ENCODE measurements at places on chromosomes 5 and 9.

DNA sequence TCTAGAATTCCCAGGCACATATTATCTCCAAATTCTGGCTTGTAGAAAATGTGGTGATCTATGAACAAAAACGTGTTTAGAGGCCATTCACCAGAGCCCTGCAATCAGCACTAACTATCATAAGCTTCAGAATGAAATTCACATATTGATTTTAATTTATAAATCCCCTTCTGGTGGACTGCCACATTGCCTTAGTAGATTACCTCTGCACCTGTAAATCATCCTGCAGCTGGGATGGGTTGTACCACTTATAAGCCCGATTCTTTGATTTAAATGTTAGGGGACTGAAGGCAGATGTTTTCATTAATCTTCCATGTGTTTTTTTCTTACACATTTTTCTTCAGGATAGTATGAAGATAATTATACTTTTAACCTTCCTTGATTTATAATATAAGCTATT is 140.7 kb upstream of the PTPRD start:
- no peak for DNase-seq

DNA sequence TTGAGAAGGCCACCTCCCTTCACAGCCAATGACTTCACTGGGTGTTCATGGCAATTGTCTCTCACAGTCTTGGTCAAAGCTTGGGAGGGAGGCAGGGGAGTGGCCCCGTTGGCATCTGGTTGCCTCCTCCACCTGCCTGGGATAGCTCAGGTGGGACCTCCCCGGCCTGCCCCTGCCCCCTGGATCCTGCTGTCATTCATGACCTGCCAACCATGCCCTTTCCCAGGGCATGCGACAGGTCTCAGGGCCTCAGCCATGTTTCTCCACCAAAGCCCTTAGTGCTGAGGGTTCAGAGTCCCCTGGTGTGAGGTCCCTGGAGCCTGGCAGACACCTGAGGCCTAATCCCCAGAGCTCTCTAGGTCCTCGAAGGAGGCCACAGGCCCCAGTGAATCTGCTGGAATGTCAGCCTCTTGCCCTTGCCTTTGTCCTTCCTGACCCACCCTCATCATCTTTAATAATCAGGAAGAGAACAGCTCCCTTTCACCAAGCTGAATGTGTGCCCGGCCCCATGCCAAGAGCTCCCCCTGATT is 5.6 kb downstream of the DAB2IP start:
- no peak for DNase-seq

GRCh38 chr5:124264499-124264898 is 481.9 kb downstream of the ZNF608 start:
- DNase-seq = no peak

DNA sequence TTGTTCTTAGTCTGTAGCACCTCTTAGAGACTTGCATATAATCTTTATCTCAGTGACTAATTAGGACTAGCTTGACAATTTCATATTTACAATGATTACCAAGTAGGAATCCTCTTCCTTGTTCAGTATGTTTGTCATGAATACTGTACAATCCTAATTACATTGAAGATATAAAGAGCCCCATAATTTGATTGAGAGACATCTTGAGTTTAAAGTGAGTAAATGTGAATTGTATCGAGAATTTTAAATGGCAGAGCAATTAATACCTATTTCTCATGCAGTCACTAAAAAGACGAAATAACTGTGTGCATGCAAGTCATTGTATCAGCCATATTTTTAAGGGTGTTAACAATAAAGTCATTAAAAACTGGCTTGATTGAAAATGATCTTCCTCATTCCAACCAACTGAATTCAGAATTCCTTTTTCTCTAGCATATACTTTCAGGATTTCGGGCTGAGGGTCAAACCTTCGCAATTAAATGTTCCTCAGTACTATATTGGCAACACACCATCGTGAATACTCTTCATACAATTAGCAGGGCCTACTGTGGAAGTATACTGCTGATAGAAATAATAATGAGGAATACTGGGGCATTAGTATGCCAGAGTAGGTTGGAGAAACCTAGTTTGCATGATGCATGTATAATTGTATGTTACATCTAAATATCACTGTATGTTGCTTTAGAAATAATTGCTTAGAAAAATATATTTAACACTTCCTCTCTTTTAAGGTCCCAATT is 284.7 kb upstream of the TMEM161B start:
- no peak for DNase-seq

GRCh38 chr5:2005101-2006041 is 122.6 kb upstream of the IRX4 start:
- no peak for DNase-seq

- no peak for DNase-seq
These were observed 36.5 kb upstream of the SYNPO start for GRCh38 chr5:150604010-150604409.

- DNase-seq = no peak
These were observed 134.6 kb downstream of the EDIL3 start for GRCh38 chr5:84249918-84250630.

DNA sequence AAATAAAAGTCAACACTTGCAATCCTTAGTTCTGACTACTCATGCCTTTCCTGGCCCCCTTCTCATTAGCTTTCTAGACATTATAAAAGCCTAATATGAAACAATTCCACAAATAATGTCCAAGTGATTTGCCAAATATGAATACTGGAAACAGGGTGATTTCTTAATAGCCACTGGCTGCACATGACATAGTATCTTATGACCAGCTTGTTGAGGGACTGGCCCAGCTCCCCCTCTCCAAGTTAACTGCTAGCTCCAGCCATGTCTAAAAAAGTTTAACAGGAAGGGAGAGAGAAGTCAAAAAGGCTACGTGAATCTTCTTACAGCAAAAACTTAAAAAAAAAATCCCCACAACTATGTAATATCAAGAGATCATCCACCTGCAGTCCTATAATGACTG is 1.5 kb downstream of the CERT1 start:
- DNase-seq = no peak

DNA sequence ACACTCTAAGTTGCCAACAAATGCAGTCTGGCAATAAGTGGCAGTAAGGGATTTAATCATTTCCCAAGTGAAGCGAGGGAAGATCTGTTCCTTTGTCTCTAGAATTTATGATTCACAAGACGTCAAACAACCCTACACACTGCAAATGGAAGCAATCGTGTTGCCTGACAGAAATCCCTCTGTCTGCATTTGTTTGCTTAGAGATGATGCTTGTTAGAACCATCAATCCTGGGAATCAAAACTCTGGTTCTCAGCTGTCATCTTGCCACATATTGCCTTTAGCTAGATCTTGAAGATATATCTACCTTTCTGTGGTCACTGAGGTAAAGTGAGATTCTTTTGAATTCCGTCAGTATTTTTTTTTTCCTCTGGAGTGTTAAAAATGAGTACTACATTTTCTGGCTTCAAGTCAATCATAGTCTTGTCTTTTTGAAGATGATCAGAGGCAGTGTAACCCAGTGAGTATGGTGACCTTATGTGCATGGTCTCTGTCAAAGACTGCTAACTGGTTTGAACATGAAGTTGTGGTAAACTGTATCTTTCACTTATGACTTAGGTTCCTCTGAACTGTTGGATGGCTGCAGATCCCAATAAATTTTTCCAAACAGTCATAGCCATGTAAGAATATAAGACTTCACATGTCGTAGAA is 106.4 kb upstream of the STARD4 start:
- DNase-seq = no peak

- no peak for DNase-seq
These were observed 30.5 kb downstream of the GRIA1 start for GRCh38 chr5:153520952-153521351.

DNA sequence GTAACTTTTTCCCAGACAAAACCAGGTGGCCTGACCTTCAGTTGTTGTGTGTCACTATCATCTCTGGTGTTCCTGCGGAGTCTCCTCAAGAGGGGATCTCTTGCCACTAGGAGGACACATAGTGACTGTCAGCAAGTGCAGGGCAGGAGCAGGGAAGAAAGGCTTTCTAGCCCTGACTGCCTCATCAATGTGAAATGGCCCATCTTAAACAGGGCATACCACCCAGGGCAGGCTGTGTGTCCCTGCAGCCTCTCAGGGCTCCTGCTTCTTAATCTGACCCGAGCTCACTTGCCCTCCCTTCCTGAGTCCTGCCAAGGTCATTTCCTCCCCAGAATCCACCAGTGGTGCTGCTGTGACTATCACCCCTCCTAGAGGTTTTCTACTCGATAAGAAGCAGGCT is 57.4 kb upstream of the SIMC1 start:
- no peak for DNase-seq

DNA sequence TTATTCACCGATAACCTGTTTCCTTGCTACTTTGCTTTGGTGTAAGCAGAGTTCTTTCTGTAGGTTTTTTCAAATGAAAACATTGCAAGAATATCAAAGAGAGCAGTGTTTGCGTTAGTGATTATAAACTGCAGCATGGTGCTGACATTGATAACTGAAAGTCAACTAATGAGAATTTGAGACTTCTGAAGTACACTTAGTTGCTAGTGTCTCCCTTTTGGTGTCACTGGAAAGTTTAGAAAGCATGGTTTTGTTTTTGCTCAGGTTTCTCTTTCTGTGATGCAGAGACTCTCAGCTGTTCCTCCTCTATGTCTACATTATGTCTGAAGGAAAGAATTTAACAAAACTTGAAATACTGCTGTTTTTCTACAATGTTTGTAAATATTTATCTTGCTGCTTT is 80.2 kb upstream of the ZNF169 start:
- no peak for DNase-seq

GRCh38 chr9:15246708-15247107 is 60.3 kb downstream of the TTC39B start:
- no peak for DNase-seq
